ENCODE measurements at places on chromosomes 16 and 17.

DNA sequence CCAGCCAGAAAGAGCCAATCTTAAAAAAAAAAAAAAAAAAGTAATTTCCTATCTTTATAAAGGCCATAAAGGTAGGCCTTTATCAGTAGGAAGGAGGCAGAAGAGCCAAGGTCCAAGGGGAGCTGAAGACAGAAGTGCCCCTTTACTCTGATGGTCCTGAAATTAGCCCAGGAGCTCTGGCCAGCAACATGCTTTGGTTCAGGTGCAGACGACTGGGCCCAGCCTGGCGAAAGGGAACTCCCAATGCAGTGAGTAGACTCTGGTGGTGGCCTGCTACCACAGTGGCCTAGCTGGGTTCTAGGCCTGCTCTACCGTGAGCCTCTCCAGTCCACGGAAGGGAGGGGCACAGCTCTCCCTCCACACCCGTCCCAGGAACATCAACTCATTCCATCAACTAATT, 23.1 kb upstream of the MEIOB start:
- DNase-seq = no peak

- DNase-seq = no peak
These were observed 457.9 kb downstream of the SLC39A11 start for GRCh38 chr17:72634621-72635020.

- DNase-seq = no peak
These were observed 424 bp downstream of the MON1B start for GRCh38 chr16:77191259-77191969.

GRCh38 chr17:12599186-12599920, 66.3 kb upstream of the MYOCD start:
- DNase-seq = no peak

DNA sequence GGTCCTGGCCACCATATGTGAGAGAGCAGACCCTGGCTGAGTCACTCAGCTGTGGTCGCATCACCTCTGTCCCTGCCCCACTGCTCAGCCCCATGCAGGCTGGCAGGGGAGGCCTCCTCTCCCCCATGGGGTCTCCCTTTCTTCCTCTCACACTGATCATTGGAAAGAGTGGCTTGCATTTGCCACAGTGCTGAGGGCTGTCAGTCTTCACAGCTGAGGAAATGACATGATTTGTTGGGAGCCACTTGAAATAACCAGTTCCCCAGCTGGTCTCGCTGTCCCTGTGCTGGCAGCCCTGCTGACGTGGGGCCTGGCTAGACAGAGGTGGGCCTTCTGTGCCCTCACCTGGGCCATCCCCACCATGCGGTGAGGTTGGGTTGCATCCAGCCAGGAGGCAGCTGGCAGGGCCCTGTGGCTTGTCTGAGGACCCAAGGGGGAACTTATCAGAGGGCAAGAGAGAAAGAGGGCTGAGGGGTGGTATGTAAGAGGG, 30.1 kb upstream of the MED9 start:
- peak; percentile 62 for DNase-seq

GRCh38 chr17:12421646-12422306, 243.9 kb upstream of the MYOCD start:
- no peak for DNase-seq

- DNase-seq = peak; percentile 52
These were observed 9.3 kb upstream of the ZC3H18 start for GRCh38 chr16:88560714-88561484.

GRCh38 chr17:20095336-20096080, 86.3 kb downstream of the SPECC1 start:
- DNase-seq = peak; percentile 30

DNA sequence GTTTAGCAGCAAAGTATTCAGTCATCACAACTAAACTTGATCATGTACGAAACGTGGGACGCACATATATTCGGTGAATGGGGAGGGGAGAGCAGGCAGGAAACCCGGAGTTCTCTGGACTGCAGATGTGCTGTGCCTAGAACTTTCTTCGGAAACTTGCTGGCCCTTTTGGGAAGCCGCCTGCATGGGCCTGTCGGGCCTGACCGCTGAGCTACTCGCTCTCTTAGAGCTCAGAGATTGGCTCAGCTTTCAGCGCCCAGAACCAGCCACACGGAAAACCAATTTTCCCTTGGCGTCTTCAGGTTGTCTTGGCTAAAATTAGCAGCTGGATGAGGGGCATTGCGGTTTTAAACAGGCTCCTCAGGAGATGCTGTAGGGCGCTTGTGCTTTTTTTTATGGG, 38.1 kb downstream of the ZDHHC7 start:
- DNase-seq = no peak

DNA sequence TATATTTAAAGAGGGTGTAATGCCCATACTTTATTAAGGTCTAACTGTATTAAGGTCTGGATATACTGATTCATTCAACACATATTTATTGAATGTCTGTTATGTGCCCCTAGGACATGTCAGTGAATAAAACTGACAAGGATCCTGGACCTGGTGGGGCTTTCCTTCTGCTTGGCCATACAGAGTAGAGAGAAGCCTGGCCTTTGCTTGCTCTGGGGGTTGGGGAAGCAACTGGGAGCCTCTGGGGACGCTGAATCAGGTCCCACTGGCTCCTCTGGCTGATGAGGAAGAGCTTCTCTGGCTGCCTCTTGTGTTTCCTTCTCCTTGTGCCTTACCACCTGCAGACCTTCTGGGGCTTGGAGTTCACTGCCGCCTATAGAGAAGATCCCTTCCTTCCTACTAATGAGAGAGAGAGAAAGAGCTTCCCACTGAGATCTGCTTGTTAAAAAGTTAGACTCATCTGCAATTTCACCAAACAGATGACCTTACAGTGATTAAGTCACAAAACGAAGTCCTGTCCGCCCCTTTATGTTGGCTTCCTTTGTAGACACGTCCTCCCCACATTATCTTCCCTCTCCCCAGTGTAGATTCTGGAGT, 49.7 kb downstream of the MSI2 start:
- DNase-seq = no peak

DNA sequence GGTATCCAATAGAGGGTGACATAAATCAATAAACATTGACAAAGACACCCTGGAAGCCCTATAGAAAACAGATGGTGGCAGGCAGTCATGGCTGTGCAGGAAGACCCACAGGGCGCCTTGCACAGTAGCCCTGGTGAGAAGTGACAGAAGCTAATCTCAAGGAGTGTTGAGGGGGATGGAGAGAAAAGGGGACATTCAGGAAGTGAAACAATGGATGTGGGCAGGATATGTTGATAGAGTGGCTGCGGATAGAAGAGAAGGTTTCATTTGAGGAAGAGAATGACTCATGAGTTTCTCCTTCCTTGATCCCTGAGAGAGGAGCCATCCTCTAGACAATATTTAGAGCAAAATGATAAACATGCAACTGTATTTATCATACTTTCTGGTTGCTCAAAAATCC, 468.8 kb upstream of the HSBP1 start:
- DNase-seq = no peak

DNA sequence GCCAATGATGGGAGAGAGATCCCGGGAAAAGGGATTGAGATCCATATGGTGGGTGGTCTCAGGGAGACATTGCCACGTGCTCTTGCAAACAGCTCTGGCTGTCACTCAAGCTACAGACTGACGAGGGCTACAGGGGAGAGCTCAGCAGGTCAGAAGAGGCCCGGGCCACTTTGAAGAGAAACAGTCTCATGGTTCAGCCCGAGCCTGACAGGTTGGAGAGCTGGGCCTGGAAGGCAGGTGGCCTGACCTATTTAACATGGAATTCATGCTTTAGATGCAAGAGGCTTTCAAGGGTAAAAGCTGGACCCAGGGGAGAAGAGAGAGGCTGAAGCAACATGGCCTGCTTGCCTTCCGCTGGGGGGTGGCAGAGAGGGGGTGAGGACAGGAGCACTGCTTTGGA, 81.0 kb upstream of the BRD7 start:
- DNase-seq = no peak

- peak; percentile 77 for DNase-seq
These were observed at the start of gene SYNGR3 for GRCh38 chr16:1989209-1990100. Gene SYNGR3 (plus strand): TSS chr16:1989970. CDS start chr16:1990103, 133 bp downstream.

GRCh38 chr17:28576758-28577465, at the start of gene ALDOC:
Gene ALDOC (minus strand): TSS chr17:28576895. CDS start chr17:28575532, 1,363 bp downstream.
- DNase-seq = peak; percentile 96

DNA sequence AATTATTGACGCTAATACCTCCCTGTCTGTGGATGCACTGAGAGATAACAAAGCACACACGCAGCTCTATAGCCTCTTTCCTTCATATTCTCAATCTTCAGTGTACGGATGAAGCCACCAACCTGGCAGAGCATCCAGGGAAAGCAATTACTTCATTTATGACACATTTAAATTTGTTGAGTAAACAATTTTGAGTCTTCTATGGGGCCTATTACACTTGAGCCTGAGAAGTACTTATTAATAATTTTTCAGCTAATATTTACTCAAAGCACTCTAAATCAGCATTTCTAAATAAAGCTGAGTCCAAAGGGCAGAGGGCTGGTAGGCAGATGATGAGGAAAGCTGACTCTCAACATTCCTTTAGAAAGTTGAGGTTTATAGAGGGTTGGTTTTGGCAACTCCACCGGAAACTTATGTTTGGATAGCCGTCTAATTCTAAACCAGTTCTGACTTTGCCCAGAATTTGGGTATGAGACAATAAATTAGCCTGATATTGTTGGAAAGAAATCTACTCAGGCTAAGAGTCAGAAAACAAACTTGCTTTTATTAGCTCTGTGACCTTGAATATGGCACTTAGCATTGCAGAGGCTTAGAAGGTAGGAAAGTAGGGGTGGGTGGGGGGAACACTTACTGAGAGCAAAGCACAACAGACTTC, 643.5 kb downstream of the CDH11 start:
- DNase-seq = peak; percentile 23

- no peak for DNase-seq
These were observed 10.0 kb upstream of the PECAM1 start for GRCh38 chr17:64400642-64401041.

- peak; percentile 41 for DNase-seq
These were observed 84.4 kb upstream of the GSE1 start for GRCh38 chr16:85528528-85529387.

GRCh38 chr16:6374821-6375220, 957.8 kb upstream of the RBFOX1 start:
- DNase-seq = no peak

GRCh38 chr16:50103764-50104163, 38.0 kb downstream of the HEATR3 start:
- no peak for DNase-seq

Measured in urothelium cell line (cell line).